ENCODE measurements at places on chromosomes 2 and 18.

- peak; percentile 91 for DNase-seq
Observed at GRCh38 chr2:17646081-17646554, 105.6 kb downstream of the VSNL1 start.

DNA sequence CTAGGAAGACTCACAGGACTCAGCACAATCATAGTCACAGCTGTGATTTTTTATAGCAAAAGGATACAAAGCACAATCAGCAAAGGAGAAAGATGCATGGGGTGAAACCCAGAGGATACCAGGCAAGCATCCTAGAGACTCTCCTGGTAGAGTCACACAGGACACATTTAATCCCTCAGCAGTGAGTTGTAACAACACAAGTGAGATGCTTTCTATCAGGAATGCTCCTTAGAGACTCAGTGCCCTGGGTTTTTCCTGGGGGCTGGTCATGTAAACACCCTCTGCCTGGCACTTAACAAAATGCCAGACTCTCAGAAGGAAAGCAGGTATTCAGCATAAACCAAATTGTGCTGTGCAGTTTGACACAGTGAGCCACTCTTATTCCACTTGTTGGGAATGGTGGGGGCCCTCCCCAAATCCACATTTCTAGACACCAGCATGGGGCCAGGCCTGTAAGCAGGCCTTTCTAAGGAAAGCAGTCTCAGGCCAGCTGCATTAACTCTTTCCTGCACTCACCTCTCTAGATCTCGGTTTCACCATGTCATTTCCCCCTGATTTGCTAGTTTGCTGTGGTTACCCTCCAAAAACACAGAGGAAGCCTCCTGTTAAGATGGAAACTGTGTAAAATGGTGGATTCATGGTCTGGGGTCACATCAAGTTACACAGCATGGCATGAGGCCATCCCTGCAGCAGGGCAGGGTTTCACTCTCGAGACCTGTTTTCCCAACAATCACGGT lies 16.9 kb upstream of the RNU4ATAC start:
- no peak for DNase-seq

- no peak for DNase-seq
Observed at GRCh38 chr2:143398781-143399180, 269.6 kb downstream of the ARHGAP15 start.

DNA sequence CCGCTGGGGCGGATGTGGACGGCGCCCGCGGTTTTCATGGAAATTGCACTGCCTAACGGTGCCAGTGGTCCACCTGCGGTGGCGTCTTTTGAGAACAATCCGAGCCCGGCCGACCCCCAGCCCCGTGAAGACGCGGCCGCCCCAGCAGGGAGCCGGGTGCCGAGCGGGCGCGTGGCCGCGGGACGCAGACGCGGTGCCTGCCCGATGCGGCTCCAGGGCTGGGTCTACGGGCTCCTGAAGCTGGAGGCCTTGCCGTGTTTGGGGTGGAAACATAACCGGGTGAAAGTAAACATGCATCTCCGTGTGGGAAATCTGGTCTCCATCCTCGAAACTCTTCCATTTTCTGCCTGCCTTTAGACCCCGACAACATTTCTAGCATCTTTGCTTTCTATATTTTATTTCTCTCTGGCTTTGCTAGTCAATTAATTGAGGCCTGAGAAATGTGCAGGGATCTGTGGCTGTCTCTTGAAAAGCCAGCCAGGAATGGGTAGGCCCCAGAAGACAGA lies 572 bp downstream of the INPP4A start:
- DNase-seq: no peak

GRCh38 chr2:12773586-12774394 lies 57.1 kb downstream of the TRIB2 start:
- peak; percentile 39 for DNase-seq

GRCh38 chr2:16037808-16038457 lies 97.6 kb downstream of the MYCN start:
- DNase-seq: no peak

DNA sequence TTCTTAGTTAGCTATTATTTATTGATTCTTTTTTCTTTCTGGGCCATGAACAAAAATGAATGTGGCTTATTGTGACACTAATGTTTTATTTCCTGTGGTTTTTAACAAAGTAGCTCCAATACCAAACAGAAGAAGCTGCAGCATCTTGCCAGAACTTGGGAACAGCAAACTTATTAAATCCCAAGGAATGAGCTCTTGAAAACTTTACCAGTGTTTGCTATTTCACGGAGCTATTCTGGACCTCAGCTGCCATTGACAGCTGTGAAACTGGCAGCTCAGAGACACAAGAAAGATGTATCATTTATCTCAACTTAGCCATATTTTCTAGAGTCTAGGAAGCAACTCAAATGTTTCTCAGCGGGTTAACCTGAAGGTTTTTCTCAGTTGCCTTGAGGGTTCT lies 91.0 kb upstream of the NEUROD1 start:
- no peak for DNase-seq

- DNase-seq: no peak
Observed at GRCh38 chr2:58025150-58025933, 21.3 kb upstream of the VRK2 start.

- DNase-seq: no peak
Observed at GRCh38 chr2:142876423-142876822, 1.0 kb upstream of the KYNU start.

DNA sequence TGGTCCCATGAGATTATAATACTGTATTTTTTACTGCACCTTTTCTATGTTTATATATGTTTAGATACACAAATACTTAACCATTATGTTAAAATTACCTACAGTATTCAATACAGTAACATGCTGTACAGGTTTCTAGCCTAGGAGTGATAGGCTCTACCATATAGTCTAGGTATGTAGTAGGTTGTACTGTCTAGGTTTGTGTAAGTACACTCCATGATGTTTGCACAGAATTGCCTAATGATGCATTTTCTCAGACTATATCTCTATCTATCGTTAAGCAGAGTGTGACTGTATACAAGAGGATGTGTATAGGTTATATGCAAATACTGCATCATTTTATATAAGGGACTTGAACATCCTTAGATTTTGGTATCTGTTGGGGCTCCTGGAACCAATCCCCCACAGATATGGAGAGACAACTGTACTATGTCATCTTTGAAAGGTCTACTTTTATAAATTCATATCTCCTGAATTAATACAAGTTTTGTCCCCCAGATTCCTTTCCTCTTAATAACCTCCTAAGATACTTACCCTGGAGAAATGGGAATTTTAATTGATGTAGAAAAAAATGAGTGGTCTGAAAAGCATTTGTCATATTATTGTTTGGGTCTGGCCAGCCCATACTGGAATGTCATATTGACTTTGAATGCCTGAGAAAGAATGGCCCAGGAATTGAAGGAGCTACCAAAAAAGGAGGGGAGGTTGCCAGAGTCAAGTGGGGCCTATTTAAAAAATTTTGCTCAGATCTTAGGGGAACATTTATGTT lies 36.6 kb downstream of the EHBP1 start:
- DNase-seq: no peak
